ENCODE measurements at places on chromosomes 12 and 14. TPM values are rescaled to one million over a fixed set of nuclear protein-coding genes. Genes with fewer than 3 reads are reported as not detected.

OR6C2 gene
- total RNA-seq = not detected

GPN3 gene
- 26.6 TPM for total RNA-seq

KRT6B gene
- not detected for total RNA-seq

DTX1 gene
- 4.9 TPM for total RNA-seq

VRTN gene
- not detected for total RNA-seq

SDS gene
- total RNA-seq = 0.58 TPM

CCDC198 gene
- total RNA-seq = not detected

DNA sequence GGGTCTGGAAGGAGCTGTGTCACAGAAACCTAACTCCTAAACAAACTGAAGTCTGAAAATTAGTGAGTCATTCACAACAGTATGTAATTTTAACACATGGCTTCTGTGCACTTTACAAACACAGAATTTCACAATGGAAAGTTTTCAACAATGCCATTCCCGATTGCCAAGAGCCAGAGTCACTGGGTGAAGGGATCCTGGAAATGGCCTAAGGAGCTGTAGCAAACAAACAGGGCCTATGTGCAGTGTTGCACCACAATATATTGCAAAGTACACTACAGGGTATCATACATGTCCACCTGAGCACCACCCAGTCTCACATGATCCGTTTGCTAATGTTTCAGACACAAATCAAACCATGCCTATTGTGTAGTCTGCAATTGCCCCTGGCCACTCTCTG is 184.7 kb upstream of the OTX2 start:
- no peak for DNase-seq

DNA sequence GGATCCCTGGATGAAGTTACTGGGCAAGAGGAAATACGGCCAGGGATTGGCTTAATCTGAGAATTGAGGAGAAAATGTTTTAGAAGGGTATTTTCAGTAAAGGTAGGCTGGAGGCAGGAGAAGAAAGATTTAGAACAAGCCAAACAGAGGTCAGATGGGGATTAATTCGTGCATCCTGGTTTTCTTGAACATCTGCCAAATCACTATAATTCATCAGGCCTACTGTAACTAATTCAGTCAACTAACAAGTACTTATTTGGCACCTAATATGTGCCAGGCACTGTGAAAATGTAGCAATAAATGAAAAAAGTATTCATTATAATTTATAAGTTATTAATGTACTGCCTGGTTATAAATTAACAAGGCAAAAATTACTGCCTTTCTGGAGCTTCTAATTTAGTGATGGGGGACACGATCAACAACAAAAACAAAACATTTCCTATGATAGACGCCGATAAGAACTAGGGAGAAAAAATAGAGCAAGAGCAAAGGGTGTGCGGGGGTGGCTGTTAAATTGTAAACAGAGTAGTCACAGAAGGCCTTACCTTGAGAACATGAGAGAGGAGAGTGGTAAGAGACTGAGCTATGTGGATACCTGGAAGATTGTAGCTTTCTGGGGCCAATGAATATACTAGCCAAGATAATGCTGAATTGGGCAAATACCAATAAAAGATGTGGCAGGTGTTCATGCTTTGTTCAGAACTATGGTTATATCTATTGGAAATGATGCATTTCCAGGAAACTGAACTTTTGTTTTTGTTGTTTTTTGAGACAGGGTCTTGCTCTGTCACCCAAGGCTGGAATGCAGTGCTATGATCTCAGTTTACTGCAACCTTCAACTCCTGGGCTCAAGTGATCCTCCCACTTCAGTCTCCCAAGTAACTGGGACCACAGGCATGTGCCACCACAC is 34.0 kb downstream of the DUSP16 start:
- no peak for DNase-seq

- peak; percentile 70 for DNase-seq
Observed at GRCh38 chr14:20609215-20610001, 18.2 kb upstream of the RNASE12 start.

DNA sequence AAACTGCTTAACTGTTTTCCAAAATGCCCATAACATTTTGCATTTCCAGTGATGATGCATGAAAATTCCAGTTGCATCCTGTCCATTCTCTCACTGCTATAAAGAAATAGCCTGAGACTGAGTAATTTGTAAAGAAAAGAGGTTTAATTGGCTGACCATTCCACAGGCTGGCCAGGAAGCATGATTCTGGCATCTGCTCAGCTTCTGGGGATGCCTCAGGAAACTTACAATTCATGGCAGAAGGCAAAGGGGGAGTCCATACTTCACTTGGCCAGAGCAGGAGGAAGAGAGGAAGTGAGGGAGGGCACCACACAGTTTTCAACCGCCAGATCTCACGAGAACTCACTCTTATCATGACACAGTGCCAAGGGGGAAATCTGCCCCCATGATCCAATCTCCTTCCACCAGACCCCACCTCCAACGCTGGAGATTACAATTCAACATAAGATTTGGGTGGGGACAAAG is 18.2 kb upstream of the CLEC2D start:
- no peak for DNase-seq

- no peak for DNase-seq
Observed at GRCh38 chr14:102187044-102187443, 47.3 kb downstream of the WDR20 start.

DNA sequence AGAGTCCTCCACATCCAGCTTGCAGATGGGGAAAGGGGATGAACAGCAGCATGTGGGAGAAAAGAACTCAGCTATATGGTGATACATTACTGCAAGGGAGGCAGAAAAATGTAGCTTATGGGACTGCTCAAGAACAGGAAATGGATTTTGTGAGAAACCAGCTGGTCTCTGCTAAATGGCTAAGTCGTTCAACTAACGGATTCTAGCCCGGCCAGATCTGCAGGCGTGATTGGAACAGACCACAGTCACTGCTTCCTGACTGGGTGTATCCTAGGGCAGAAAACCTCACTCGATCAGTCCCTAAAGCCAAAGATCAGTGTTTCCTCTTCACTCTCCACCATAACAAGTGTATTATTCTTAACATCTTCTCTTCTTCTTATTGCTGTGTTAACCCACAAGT is 8.1 kb upstream of the PTGDR start:
- no peak for DNase-seq

DNA sequence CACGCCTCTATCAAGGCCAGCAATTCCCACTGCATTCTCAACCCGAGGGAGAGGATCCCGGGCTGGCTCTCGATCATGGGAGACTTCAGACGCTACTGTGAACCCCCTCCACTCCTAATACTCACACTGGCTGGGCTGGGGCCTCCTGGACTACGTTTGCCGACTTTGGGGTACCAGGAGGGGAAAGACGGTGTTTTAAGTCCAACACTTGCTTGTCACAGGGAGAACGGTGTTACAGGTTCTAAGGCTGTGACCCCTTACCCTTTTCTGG is 463 bp downstream of the NACA start:
- no peak for DNase-seq

DNA sequence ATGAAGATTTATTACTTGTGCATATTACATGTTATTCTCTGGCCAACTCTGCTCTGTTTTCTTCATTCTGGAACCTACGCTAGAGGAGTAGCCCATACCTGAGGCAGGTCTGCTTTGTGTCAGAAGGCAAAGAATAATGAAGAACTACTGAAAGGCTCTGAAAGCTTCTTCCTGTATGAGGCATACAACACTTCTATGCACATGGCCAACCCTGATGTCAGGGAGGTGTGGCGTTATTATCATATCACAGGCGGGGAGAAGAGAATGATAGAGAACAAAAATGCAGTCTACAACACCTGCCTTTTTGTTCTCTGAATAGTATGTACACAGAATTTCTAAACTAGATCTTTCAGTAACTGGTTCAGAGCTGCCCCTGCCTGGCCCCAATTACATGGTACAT is 32.5 kb upstream of the CRY1 start:
- DNase-seq = no peak

DNA sequence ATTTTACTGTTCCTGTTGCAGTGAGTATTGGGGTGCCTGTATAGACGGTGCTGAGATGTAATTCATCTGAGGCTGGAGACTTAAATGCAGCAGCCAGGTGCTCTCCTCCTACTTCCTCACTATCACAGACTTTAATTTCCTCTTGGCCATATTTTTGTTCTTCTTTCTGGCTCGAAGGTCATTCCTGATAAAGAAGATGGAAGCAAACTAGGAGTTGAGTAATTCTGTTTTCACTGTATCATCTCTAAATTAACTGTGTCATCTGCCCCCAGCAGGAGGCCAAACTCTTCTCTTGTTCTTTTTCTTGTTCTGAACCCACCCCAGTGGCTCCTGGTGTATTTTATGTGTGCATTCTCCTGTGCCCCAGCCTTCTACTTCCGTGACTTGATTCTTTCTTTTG is 141.7 kb upstream of the ARHGAP5 start:
- DNase-seq = no peak

GRCh38 chr12:72622556-72622955 is 350.4 kb downstream of the TRHDE start:
- no peak for DNase-seq

- DNase-seq = peak; percentile 96
Observed at GRCh38 chr12:68364893-68365725, 32.9 kb upstream of the MDM1 start.

DNA sequence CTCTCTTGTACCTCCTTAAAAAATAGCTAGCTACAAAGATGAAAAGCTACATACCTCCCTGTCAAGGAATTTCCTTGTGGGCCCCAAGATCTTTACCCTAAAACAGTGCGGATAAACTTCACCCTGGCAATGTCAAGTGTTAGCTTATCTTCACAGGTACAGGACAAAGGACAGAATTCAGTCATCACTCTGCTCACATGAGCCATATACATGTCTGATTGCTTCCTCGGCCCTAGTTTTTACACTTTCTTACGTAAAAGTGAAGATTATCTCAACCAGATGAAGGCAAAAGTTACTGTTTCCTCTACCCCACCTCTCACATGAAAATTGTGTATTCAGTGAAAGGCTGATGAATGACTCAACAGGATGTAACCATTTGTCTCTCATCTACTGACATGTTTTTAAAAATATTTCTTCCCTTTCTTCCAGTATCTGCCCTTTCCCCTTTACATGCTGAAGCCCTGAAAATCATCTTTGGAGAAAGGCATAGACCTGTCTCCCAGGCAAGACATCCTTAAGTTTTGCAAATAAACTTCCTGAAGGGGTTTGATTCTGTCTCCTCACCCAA is 890.1 kb downstream of the GALC start:
- DNase-seq = no peak

- no peak for DNase-seq
Observed at GRCh38 chr14:30243805-30244204, 315.2 kb upstream of the G2E3 start.

- DNase-seq = no peak
Observed at GRCh38 chr12:52308806-52309425, 12.3 kb downstream of the KRT83 start.

- DNase-seq = no peak
Observed at GRCh38 chr12:111138016-111138415, 217.6 kb upstream of the MYL2 start.

DNA sequence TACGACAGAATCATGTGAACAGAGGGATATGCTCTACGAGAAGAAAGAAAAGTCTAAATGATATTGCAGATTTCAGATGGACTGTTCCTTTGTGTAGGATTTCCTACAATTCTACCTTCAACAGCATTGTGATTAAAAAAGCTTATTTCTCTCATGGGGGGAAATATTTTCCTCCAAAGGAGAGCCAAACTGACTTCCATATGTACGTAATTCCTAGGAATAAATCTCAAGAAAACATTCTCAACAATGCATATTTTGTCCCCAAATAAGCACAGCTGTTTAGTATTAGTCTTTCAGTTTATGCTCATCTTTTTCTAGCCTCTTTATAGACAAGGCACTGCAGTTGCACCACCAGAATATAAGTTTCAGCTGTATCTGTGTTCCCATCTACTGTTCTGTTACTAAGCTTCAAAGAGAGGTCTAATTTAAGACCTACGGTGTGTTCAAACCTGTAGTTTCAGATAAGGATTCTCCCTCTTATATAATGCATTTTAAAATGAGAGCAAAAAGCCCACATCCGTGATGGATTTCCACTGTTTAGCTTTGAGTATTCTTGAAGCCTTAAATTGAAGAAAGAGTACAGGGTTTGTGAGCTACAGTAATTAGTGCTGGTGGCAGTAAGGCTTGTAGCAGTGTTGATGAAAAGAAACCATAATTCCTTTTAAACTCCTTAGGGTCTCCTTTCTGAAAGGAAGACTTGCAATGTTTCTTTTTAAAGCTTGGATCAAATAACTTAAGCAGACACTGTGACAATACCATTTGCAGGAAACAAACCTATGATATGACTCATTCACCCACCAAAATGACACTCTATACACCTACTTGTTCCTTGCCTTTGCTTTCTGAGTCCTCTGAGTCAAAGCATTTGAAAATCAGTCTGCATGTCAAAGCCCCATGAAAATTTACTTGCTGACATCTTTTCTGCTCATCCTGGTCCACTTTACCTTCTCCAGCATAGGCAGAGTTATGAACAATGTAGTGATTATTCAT is 754.1 kb downstream of the NOVA1 start:
- no peak for DNase-seq

- DNase-seq = no peak
Observed at GRCh38 chr14:90386321-90386720, 10.5 kb upstream of the CALM1 start.

- peak; percentile 57 for DNase-seq
Observed at GRCh38 chr14:52840877-52841276, 49.5 kb upstream of the GNPNAT1 start.

DNA sequence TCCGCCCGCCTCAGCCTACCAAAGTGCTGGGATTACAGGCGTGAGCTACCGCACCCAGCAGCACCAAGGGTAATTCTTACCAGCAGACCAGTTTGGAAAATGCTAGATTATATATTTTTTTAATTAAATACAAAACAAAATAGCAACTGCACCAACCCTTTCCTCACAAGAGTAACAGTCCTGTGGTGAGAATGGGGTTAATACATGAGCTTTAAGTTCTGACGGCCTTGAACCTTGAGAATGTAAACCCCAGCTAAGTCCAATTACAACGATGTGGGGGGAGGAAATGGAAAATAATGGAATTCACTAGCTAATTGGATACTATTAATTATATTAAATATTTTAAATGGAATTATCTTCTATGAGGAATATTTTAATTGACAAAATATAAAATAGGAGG is 82.3 kb downstream of the GTF2A1 start:
- DNase-seq = no peak

DNA sequence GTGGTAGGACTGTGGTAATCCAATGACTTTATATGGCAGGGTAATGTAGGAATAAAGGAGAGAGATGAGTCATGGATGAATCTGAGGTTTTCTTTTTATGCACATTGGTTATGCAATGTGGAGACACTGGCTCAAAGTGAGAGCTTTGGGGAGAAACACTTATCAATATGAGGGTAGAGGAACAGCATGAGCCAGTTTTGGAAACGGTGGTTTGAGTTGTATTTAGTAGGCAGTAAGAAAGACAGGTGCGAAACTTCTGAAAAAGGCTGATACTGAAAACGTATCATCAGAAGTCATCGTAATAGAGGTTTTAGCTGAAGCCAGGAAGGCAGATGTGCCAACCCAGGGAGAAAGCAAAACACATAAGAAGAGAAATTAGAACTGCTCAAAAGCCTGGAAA is 854.8 kb upstream of the SEL1L start:
- DNase-seq = no peak

GRCh38 chr12:8821591-8821990 is 830 bp upstream of the A2ML1 start:
- no peak for DNase-seq

GRCh38 chr14:64704743-64705380 is 638 bp downstream of the PLEKHG3 start:
- DNase-seq = peak; percentile 81
